Right lung (tissue), 10 donors: ENCODE measurements at places on chromosomes 4 and X. TPM values are rescaled to one million over a fixed set of nuclear protein-coding genes. Genes with fewer than 3 reads are reported as not detected.

- DNase-seq: peak; percentile 14
Measured at GRCh38 chr4:26753617-26754016, 107.0 kb upstream of the STIM2 start.

- DNase-seq: peak; percentile 71
Measured at GRCh38 chr4:76251441-76252270, at the start of gene FAM47E. FAM47E (plus strand) TSS chr4:76251721; CDS start chr4:76251747, 26 bp downstream.

DNA sequence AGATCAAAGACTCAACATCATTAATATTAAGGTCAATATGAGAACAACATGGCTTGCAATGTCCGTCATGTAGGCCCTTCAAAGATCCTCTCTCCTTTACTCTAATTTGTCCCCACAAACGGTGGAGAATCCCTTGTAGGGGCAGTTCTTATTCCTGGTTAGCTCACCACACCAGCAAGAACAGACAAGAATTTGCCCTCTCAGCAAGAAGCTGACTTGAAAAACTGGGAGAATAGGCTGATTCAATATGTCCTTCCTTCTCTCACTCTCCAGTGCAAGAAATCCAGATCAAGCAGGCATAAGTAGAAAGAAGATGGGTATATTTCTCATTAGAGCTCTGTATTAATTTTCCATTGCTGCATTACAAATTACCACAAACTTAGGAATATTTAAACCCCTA is 704.2 kb upstream of the SLIT2 start:
- DNase-seq: no peak

ZIC3 gene
- polyA plus RNA-seq: 0.04 TPM

TMEM150C gene
- polyA plus RNA-seq: 14.5 TPM
